AG10803 (cell line): ENCODE measurements at places on chromosomes 3 and 15.
A peak's percentile ranks its signal among the peaks of the same experiment; 100 is the strongest.

DNA sequence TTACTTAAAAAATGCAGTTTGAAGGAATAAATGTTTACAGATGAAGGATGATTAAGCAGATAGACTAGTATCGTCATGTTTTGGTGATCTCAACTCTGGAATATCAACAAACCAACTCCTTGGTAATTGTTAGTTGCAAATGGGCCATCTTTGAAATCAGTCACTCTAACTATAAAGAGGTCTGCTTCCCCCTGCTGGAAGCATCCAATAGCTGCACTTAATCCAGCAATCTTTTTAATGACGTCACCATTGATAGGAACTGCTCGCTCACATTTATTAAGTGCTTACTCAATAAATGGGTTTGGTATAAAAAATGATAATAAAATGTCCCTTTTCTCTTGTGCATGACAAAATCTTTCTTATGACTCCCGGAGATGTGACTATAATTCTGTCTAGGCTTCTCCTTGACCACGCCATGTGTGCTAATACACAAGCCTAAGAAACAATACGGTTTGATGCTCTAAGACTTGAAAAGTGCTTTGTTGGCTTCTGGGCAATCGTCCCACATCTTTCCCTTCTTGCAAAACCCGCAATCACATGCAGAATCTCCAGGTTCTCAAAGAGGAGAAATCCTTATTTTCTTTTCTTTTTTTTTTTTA lies 227.6 kb upstream of the POU1F1 start:
- DNase-seq, result peak; percentile 65

- no peak for DNase-seq
Observed at GRCh38 chr15:72358121-72358520, 17.7 kb downstream of the HEXA start.

GRCh38 chr3:50213373-50213772 lies 8.3 kb downstream of the SLC38A3 start:
- no peak for DNase-seq

- peak; percentile 42 for DNase-seq
Observed at GRCh38 chr3:168081171-168081771, 14.5 kb downstream of the GOLIM4 start.

DNA sequence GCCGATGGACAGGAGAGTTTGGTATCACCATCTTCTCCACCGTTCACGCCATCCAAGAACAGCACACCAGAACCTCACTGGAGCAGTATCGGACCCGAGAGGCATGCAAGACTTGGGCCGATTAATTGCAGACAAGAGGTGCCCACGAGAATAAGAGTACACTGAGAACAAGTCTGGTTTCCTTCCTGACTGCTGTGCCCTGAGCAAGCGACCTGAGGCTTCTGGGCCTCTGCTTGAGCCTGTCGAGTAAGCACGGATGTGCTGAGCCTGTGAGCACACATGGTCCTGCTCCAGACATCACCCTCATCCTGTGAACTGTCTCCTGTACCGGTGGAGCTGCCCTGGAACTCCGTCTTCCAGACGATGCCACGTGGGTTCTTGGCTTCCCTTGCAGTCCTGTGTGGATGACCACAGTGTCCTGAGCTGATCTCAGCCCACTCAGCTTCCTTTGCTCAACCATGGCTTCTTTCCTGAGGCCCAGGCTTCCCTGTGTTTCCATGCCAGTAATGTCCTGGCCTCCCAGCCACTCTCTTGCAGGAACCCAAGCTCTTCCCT lies 34.3 kb upstream of the SNRPA1 start:
- no peak for DNase-seq

GRCh38 chr3:152266221-152266995 lies 2.3 kb upstream of the MBNL1 start:
- DNase-seq, result peak; percentile 97

GRCh38 chr15:63018639-63019038 lies 23.9 kb upstream of the TPM1 start:
- peak; percentile 51 for DNase-seq

GRCh38 chr3:22241110-22241509 lies 490.1 kb upstream of the ZNF385D start:
- DNase-seq, result no peak

DNA sequence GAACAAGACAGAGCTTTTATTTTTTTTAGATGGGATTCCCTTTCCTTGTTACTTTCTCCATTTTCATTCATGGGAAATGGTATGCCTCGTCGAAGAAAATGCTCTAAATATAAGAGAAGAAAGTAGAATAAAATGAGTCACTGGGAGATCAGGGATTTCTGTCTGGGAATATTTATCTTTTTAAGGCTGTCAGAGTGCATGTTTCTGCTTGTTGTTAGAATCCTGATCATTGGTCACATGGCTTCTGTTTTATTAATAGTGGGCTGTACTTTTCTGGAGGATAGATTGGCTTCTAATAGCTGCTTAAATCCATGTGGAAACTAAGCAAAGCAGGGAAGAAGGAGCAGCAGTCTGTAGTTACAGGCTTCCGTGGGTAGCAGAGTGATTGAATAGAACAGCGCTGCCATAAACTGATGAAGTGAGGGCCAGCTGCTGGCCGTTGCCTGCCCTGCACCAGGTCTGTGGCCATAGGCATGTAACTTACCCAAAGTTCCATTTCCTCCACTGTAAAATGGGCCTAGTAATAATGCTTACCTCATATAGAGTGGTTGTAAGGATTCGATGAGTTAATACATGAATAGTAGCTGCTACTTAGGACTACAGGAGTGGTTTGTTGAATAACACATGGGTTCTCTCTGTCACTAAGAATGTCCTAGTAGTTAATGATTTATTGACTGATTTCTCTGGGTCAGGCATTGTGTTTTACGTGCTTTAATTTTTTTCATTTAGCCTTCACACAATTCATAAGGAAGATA lies 289.9 kb downstream of the SATB1 start:
- no peak for DNase-seq

- DNase-seq, result peak; percentile 92
Observed at GRCh38 chr15:57537072-57537471, 54.6 kb upstream of the MYZAP start.

GRCh38 chr15:95503107-95503506 lies 827.4 kb upstream of the NR2F2 start:
- DNase-seq, result no peak

DNA sequence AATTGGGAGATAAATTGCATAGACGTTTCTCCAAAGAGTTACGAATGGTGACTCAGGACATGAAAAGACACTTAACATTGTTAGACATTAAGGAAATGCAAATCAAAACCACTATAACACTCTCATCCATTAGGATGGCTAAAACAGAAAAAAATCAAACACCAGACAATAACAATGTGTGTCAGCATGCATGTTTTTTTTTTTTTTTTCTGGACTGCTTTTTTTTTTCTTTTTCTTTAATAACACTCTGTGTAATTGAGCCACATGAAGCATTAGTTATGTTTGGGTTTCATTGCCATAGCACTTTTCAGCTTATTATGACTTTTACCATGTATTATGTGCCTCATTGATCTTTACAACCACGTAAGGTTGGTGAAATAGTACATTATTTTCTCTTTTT lies 95.0 kb downstream of the NFKBIZ start:
- no peak for DNase-seq

- DNase-seq, result no peak
Observed at GRCh38 chr15:65369651-65370050, 8.2 kb downstream of the IGDCC3 start.

DNA sequence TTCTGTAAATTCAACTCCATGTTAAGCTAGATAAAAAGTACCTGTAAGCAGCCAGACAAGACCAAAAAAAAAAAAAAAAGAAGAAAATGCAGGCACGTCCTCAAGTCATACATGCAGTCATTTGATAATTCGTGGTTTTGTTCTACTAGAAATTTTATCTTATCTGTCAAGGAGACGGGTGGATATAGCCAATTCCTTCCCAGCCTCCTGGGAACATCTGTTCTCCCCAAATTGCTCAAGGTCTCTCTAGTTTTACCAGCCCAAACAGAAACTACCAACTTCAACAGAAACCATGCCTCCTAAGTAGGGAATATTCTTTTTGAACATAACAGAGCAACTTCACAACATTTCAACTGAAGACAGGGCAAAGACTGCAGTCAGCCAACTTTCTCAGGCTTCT lies 19.5 kb downstream of the RYK start:
- DNase-seq, result no peak

- no peak for DNase-seq
Observed at GRCh38 chr3:10815487-10815886, 541 bp upstream of the SLC6A11 start.

GRCh38 chr15:79969146-79969545 lies 1.9 kb downstream of the BCL2A1 start:
- DNase-seq, result no peak

- DNase-seq, result no peak
Observed at GRCh38 chr3:24829011-24829581, 334.4 kb upstream of the THRB start.

- DNase-seq, result no peak
Observed at GRCh38 chr3:21766002-21766401, 15.0 kb upstream of the ZNF385D start.

GRCh38 chr3:71393093-71393492 lies 190.4 kb downstream of the FOXP1 start:
- no peak for DNase-seq

- DNase-seq, result peak; percentile 63
Observed at GRCh38 chr15:73601451-73602445, 31.4 kb downstream of the NPTN start.

GRCh38 chr3:119401069-119401468 lies 62.3 kb downstream of the TMEM39A start:
- no peak for DNase-seq

GRCh38 chr3:15152184-15152583 lies 53.2 kb upstream of the RBSN start:
- no peak for DNase-seq

DNA sequence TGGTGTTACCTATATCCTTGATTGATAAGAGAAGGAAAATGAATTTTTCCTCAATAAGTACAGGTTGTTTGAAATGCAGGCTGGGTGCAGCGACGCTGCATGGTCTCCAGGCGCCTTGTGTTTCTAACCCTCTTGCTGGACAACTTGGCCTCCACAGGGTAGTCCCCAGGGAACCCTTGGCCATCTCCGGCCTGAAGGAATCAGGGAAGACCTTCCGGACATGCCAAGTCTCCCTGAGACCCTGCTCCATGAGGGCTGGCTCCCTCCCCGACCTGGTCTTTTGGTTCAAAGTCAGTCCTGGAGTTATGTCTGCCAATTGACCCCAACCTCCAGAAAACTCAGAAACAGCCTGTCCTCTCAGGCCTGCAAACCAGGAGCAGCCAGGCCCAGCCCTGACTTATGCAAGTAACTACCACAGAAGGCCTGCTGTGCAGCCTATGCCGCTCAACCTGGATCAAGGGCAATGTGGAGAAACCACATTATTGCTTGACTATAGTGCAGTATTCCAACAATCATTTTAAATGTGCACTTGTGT lies 98.3 kb downstream of the LIPC start:
- DNase-seq, result no peak

- no peak for DNase-seq
Observed at GRCh38 chr3:147403511-147403910, 2.8 kb downstream of the ZIC4 start.

DNA sequence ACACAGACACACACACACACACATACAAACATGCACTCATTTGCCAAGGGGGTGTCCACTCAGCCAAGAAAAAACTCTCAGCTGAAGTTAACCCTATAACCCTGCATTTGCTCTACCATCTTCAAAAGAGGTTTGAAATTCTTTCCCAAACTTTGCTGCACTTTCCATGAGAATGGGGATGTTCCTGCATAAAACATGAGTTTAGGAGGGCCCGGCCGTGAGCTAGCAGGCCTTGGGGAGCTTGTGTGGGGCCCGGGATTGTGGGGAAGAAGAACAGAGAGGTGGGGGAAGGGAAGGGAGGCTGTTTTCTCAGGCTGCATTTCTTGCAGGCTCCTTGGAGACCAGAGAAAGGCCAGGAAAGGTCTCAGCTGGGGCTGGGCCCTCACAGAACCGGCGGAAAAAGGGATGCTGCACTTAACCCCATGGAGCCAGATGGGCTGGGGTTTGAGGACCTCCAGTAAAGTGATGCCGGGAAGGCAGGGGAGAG lies 40.8 kb downstream of the SEMA5B start:
- no peak for DNase-seq

GRCh38 chr15:49656734-49657133 lies 35.9 kb downstream of the DTWD1 start:
- DNase-seq, result no peak

GRCh38 chr15:51750186-51750585 lies 1.2 kb upstream of the TMOD2 start:
- no peak for DNase-seq

DNA sequence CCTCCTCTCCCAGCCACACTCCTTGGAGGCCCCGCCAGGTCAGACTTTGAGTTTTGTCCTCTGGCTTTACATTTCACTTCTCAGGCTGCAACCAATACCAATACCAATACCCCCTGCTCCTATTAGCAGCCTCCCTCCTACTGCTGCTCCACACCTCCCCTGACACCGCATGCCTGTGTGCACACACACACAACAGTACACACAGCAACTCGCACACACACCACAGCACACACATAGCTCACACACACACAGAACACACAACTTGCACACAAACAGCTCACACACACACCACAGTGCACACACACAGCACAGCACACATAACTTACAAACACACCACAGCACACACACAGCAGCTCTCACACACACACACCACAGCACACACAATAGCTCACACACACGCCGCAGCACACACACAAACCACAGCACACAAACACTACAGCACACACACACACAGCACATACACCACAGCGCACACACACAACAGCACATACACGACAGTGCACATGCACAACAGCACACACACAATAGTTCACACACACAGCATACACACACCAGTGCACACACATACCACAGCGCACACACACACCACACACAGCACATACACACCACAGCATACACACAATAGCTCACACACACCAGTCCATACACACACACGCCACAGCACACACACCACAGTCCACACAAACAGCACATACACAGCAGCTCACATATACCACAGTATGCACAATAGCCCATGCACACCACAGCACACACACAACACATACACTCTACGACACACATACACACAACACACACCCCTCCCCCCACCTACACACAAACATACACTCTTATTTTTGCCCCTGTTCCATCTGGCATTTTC lies 204.7 kb downstream of the UACA start:
- DNase-seq, result no peak

DNA sequence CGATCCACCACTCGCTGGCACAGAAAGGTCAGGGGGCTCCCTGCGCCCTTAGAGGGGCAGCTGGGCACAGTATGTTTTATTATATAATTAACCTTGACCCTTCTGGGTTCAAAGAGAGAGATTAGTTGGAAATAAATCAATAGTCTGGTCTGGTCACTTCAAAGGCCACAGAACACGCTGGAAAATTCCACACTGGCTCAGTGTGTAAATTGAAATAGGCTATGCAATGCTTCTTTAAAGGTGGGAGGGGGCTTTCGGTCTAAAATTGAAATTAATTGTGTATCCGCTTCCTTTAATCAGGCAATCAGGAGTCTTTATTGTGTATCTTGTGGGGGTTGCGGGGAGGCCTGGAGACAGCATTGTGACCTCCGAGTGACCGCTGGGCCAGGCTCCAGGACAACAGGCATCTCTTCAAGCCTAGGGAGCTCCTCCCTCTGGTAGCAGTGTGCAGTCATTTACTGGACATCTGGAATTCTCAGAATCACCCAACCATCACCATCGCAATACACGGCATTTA lies 8.0 kb downstream of the RNU5B-1 start:
- DNase-seq, result no peak
